ENCODE measurements at places on chromosomes 1 and 21.

GRCh38 chr1:98402860-98403259, 258.7 kb upstream of the SNX7 start:
- no peak for DNase-seq

DNA sequence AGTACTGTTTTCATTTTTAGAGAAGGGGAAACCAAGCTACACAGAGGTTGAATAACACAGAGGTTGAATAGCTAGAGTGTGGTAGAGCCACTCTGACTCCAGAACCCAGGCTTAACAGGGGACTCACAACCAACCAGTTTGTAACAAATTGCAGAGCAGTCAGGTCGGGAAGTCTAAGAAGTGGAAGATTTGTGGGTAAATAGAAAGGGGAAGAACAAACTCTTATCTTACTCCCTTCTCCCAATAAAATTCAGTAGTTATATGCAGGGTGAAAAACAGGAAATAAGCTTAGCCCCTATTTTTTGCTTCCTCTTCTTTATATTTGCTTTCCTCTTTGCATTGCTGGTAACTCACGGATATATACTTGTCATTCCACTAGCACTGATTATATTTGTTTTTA, 23.2 kb downstream of the CDC42 start:
- DNase-seq = no peak

GRCh38 chr1:30277911-30278310, 445.5 kb downstream of the MATN1 start:
- DNase-seq = no peak

- DNase-seq = no peak
Measured at GRCh38 chr1:245337829-245338484, 183.2 kb downstream of the KIF26B start.
